ENCODE measurements at places on chromosomes 1 and 21.
A peak's percentile ranks its signal among the peaks of the same experiment; 100 is the strongest.

DNA sequence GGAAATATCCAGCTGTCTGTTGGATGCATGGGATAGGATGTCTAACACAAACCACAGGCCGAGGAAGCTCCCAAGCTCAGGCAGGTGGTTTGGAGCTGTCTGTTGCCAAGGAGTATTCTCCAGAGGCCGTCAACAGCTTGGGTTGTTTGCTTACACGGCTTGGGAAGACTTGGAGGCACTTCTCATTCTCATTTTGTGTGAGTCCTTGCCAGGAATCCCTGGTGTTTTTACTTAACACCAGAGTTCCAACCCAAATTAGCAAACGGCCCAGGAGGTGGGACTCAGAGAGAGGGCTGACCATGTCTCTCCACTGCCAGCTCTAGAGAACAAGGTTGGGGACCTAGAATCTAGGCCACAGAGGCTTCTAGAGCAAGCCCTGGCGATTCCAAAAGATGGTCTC is 72.7 kb upstream of the FAM20B start:
- DNase-seq = peak; percentile 26

DNA sequence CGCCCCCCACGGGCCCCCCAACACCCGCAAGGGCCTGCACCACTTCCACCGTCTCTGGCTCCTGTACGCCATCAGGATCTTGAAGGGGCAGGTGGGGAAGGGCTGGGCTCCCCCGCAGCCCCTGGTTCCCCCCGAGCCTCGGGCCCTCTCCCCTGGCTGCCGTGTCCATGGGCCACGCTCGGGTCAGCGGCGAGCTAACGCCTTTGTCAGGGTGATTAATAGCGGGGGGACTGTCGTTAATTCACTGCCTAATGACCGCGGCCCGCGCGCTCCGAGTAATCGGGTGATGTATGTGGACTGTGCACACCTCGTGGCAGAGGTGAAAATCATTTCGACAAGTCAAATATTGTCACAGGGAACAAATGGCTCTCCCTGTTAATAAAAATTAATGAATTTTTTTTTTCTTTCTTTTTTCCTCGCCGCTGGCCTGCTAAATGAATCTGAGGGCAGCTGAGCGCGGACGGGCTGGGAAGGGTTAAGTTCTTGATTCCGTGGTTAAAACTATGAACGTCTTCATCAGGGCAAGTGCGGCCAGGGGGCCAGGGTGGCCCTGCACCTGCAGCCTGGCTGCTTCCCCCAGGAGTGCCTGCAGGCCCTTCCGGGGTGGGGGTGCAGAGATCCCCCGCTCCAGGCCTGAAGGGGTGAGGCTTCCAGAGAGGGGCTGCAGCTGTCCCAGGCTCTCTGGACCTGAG is 100.8 kb downstream of the PRDM16 start:
- no peak for DNase-seq

- no peak for DNase-seq
These were observed 3.8 kb downstream of the NCDN start for GRCh38 chr1:35561297-35561971.

GRCh38 chr1:22295396-22295795 is 152.5 kb upstream of the WNT4 start:
- no peak for DNase-seq

DNA sequence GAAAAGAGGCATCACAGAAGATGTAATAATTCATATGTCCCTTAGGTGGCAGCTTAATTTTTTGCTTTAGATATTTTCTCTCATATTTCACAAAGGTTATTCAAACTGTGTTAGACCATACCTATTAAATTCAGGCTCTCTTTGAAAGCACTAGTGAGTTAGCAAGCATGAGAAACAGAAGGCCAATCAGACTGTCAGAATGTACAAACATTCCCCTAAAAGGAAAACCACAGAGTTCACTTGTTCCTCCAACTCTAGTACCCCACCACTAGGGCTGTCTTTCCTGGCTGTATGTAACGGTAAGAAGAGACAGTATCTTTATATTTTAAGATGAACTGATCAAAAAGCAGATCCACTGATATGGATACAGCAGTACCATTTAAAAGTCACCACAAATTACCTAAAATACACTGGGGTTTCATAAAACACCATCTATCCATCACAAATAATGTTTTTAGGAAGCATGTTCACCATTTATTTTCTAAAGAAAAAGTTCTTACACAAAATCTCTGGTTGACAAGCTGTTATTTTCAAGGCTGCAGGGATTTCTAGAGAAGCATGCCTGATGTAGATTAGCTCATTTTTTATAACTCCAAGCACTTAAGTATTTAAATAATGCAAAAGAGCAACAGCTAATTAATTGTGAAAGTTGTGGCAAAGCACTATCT is 1.8 kb downstream of the ARPC5 start:
- peak; percentile 56 for DNase-seq

GRCh38 chr1:119440721-119441307 is 25.9 kb downstream of the HSD3B2 start:
- DNase-seq = no peak

- DNase-seq = peak; percentile 65
These were observed at the start of gene PALMD for GRCh38 chr1:99645699-99646531. TSS of gene PALMD (plus strand) at chr1:99646113. CDS start at chr1:99646318, 205 bp downstream.

GRCh38 chr21:33334824-33335223 is 10.1 kb downstream of the IFNAR1 start:
- no peak for DNase-seq
